ENCODE measurements at places on chromosomes 2 and 18.

GRCh38 chr2:185012643-185013042 lies 414.3 kb downstream of the ZNF804A start:
- DNase-seq: no peak

DNA sequence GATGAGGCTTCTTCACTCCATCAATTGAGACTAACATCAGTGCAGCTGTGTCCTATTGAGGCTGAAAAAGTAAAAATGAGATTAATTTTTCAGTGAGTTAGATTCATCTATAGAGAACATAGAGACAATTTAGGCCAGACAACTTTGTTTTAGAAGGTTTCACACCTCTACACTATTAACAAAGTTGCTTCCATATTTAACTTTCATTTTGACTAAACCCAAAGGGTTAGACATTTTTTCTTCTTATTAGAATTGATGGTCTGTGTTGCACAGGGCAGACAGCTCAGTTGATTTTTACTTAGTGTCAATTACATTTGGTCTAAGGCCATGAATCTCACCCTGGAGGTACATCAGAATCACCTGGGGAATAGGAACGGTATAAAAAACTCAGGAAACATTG lies 130.2 kb upstream of the NXPH2 start:
- no peak for DNase-seq

- no peak for DNase-seq
Observed at GRCh38 chr2:170701011-170701410, 14.1 kb upstream of the SP5 start.

GRCh38 chr18:78778651-78779050 lies 201.0 kb upstream of the SALL3 start:
- DNase-seq: no peak

- no peak for DNase-seq
Observed at GRCh38 chr2:100773538-100773937, 46.4 kb upstream of the NPAS2 start.

DNA sequence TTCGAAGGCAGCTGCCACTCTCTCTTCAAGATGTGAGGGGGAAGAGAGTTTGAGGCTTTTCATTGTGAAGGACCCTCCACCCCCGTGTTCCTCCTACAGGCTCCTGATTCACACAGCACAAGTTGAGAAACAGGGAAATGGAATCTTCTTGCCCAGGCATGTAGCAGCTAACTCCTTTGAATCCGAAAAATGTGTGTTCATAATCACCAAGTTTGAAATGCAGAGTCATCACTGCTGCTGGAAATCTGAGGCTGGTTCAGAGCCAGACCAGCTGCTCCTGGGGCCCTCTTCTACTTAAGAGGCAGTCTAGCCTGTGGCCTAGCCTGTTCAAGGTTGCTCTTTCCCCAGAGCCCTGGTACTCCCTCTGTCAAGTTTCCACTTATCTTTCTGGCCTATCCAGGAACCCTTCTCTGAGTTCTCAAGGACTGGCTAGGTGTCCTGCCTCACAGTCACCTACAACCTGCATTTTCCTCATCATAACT lies 166.4 kb downstream of the TMEM247 start:
- peak; percentile 87 for DNase-seq

DNA sequence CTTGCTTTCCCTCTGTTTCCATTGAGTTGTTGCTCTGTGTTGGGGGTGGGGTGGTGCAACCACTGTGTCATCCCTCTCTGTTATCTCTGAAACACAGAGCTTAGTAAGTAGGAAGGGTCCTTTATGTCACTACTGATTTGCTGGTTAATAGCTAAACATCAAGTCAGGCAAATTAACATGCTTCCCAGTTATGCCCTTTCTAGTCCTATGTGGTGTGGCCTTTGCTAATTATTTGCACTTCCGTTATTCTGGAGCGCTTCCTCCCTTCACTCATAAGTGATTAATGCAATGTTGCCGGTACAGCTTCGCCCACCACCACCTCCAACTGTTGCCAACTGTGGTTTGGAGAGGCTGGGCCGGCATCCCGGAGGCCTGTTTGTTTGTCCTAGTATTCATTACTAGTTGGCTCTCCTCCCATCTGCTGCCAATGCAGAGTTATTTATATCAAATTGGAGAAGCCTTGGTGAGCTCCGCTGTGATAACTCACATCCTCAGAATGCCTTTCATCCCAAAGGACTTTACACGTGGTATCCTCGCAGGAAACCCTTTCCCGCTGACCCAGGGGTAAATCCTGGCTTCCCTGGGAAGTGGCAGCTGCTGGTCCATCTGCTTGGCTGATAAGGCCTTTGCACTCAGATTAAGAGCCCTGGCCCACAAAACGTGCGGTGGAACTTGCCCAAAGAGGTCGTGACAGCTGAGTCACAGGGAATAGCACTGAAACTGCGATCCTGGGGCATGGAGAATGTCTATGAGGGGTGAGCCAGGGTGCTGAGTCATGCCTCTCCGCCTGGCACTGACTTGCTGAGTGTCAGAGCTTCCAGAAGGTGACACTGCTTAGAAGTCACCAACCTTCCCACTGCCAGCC lies 72.0 kb upstream of the ZCCHC2 start:
- DNase-seq: peak; percentile 83

- no peak for DNase-seq
Observed at GRCh38 chr2:209380293-209380692, 43.6 kb upstream of the MAP2 start.

GRCh38 chr2:74845217-74845751 lies 11.4 kb downstream of the HK2 start:
- DNase-seq: peak; percentile 85

- peak; percentile 71 for DNase-seq
Observed at GRCh38 chr2:104872866-104873688, 19.2 kb downstream of the POU3F3 start.

DNA sequence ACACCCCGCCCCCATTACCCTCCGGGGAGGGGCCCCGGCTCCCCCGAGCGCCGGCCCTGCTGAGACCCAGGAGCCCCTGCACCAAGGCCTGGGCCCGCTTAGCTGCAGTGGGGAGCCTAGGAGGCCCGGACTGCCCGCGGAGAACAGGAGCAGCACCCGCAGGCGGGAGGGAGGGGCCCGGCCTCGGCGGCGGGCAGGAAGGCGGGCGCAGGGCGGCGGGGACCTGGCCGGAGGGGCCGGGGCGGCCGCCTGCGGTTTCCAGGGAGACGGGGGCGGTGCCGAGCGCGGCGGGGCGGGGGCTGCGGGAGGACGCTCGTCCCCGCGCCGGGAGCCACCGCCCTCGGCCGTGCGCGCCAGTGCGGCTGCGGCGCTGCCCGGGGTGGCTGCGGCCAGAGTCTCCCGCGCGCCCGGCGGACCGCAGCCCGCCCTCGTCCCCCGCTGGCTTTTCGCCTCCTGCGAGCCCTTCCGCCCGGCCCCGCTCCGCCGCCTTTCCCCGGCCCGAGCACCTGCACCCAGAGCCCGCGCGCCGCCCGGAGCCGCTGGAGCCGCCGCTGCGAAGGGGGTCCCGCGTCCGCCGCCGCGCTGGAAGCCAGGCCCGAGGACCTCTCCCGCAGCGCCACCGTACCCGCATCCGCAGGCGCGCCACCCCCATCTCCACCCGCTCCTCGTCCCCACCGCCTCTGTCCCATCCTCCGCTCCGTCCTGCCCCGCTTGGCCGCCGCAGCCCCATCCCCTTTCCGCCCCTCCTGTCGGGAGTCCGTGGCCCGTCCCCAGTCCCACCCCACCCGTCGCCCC lies 17.2 kb downstream of the GPC1 start:
- DNase-seq: peak; percentile 86

GRCh38 chr2:121519732-121520640 lies 10.7 kb upstream of the RNU4ATAC start:
- no peak for DNase-seq

DNA sequence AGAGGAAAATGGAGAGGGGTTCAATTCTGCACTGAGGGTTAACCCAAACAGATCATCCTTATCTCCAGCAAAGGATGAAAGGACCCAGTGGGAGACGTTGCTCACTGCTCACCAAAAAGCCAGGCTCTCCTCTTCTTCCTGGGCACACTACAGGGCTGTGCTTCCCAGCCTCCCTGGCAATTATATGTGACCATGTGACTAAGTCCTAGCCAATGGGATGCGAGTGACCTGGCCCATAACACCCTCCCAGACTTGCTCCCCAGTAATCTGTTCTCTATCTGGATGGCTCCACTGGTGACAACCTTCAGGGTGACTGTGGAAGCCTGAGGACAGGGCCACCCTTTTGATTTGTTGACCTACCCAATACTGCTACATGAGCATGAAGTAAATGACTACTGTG lies 10.9 kb upstream of the PRKCE start:
- DNase-seq: no peak

GRCh38 chr2:42942214-42942989 lies 150.0 kb upstream of the HAAO start:
- DNase-seq: no peak

GRCh38 chr2:84919885-84920580 lies 14.6 kb downstream of the TMSB10 start:
- peak; percentile 86 for DNase-seq

- no peak for DNase-seq
Observed at GRCh38 chr2:147348931-147349555, 495.8 kb upstream of the ACVR2A start.

DNA sequence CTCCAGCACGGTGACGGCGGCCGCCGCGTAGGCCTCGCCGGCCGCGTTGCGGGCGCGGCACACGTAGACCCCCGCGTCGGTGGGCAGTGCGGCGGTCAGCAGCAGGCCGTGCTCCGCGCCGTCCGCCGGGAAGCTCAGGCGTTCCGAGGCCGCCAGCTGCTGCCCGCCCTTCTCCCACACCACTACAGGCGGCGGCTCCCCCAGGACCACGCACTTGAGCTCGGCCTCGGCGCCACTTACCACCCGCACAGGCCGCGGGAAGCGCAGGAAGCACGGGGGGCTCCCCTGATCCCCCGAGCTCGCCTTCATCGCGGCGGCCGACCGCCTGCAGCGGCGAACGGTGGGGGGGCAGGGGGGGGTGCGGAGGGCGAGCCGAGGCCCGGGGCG lies 422 bp downstream of the OBSL1 start:
- DNase-seq: peak; percentile 12

DNA sequence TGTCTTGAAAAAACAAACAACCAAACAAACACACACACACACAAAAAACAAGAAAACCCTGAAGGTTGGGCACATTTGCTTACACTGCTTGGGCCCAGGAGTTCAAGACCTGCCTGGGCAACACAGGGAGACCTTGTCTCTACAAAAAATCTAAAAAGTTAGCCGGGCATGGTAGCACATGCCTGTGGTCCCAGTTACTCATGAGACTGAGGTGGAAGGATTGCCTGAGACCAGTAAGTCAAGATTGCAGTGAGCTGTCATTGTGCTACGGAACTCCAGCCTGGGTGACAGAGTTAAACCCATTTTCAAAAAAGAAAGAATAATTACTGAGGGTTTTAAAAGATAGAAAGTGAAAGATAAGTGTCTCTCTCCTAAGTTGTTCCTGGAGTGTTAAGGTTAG lies 103.4 kb downstream of the MBD5 start:
- no peak for DNase-seq

DNA sequence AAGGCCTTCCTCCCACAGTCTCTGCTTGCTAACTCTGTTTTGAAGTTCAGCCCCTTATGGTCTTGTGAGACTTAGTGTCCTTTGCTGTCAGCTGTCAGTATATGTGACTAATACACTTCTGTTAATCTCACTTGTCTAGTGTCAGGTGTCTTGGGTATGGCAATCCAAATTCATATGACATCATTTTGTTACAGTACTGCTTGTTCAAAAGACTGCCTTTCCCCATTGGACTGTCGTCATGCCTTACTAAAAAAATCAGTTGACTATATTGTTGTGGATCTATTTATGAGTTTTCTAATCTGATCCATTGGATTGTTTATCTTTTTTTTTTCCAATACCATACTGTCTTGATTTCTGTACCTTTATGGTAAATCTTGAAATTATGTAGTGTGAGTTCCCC lies 611.4 kb upstream of the HS6ST1 start:
- no peak for DNase-seq

GRCh38 chr2:203510941-203511305 lies 24.2 kb downstream of the RAPH1 start:
- DNase-seq: no peak

GRCh38 chr2:169272010-169272409 lies 90.3 kb downstream of the LRP2 start:
- DNase-seq: no peak

- DNase-seq: no peak
Observed at GRCh38 chr2:29010946-29011345, 29.8 kb downstream of the TOGARAM2 start.

DNA sequence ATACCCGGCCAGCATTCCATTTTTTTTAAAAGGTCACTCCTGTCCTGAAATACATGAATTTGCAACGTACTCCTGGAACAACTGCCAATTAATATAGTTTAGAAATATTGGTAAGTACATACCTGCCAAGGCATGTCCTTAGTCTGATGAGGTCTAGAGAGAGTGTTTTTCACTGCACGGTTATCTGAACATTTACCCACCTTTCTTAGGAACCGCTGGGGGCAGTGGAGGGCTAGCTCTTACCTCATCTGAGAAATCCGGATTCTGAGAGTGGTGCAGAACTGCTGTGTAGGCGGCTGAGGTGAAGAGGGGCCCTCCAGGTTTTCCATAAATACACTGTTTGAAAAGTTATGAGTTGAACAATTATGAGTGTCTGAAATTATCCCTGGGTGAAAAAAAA lies 133.1 kb upstream of the CCDC195 start:
- no peak for DNase-seq

Measured in AG08395 (cell line).